ENCODE measurements at places on chromosomes 7 and 10.

GRCh38 chr10:10513067-10513466 is 504.6 kb upstream of the CELF2 start:
- no peak for DNase-seq

GRCh38 chr10:122515588-122516231 is 44.8 kb upstream of the DMBT1 start:
- peak; percentile 55 for DNase-seq

GRCh38 chr10:32403091-32403490 is 42.8 kb upstream of the CCDC7 start:
- no peak for DNase-seq

DNA sequence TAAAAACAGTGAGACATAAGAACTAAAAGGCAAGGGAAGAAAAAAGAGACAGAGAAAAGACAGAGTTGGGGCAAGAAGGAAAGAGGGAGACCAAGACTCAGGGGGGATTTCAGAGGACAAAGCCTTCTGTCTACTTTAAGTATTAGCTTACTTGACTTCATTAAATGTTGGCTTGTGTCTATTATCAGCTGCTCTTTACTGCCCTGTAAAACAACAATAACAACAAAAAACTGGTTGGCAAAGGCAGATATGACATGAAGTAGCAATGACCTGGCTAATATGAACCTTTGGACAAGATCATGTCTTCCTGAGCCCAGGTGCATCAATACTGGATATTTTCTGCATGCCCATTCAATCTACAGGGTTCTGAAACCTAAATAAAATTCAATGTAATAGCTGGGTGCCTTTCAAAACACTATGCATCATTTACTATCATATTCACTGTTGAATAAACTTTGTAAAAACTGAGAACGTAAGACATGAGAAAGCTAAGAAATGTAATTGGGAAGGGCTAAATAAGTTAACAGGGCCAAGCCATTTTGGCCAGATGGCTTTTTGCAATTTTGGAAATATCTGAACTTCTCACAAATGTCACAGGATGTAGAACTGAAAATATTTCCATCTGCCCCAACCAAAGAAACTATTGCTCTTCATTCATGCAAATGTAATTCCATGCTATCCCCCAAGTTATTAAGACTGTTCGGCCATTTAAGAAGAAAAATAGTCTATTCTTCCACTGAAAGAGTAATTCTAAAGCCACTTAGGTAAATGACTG is 49.4 kb downstream of the LRRN3 start:
- no peak for DNase-seq

GRCh38 chr10:103915796-103916195 is 2.2 kb downstream of the STN1 start:
- DNase-seq, result no peak

DNA sequence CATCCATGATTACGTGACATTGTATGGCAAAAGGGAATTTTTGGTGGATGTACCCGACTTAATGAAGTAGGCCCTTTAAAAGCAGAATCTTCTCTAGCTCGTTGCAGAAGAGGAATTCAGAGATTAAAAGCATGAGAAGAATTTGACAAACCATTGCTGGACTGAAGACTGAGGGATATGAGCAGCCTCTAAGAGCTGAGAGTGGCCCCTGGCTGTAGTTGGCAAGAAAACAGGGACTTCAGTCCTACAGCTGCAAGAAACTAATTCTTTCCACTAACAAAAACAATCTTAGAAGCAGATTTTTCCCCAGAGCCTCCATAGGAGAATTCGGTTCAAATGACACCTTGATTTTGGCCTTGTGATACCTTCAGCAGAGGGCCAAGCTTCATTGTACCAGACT is 34.1 kb downstream of the MACC1 start:
- no peak for DNase-seq

- no peak for DNase-seq
These were observed 10.1 kb upstream of the ZNF107 start for GRCh38 chr7:64655811-64656210.

DNA sequence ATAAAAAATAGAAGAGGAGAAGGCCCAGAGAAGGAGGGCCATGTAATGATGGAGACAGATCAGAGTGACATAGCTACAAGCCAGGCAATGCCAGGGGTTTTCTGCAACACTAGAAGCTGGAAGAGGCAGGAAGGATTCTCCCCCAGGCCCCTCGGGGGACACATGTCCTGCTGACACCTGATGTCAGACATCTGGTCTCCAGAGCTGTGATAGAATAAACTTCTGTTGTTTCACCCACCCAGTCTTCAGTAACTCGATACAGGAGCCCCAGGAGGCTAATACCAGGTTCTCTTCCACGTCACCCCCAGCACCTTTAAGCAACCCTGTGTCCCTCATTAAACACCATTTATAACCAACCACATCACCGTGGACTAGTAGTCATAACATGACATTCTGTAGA is 94.9 kb downstream of the TMEM130 start:
- no peak for DNase-seq

DNA sequence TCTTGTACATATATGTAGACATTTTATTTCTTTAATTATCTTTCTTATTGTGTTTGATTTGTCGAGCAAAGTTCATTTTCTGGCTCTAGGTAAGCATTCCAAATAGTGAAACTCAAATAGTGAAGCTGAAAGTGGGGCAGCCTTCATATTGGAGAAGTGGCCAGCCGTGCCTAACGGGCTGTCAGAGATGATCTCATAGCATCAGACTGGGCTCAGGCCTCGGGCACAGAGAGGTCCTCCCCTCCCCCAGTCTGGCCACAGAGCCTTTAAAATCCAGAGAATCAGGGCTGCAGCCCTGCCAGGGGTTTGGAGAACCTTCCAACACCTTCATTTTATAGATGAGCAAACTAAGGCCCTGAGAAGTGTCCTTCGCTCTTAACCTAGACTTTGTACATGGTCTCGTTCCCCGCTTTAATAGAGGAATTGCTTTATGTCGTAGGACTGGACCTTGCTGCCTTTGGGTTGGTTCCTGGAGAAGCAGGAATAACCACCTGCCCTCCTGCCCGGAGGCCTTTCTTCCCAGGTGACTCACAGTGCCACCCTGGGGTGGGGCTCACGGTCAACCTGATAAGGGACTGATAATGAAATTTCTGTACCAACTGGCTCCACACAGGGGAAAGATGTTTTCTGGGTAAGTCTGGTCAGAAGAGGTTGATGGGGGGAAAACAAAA is 7.3 kb downstream of the TSPAN15 start:
- DNase-seq, result no peak

GRCh38 chr10:133336577-133337369 is at the start of gene CALY:
CALY (minus strand) TSS chr10:133336896; CDS start chr10:133328989, 7,907 bp downstream.
- peak; percentile 84 for DNase-seq

GRCh38 chr7:106957766-106958165 is 86.7 kb upstream of the PRKAR2B start:
- no peak for DNase-seq

DNA sequence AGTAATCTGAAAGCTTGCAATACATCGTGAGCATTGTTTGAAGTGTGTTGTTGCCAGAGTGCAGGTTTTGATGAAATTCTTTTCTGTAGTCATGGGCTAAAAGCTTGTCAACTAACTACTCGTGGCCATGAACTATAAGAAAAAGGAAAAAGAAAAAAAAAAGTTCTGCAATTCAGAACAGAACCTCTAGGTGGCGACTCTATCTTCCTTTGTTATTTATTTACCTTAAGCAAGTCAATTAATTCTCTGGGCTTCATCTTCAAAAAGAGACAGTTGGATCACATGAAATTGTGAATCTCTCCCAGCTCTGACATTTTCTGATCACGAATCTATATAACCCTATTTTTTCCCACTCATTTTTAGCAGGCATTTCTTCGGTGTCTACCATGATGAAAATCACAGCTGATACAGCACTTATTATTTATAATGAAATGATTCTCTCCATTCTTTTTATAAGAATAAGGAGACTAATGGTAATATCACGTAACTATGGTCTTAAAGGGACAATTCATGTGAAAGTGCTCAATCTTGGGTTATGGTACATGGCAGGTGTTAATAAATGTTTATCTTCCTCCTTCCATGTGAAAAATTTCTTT is 18.8 kb downstream of the TMEM196 start:
- DNase-seq, result no peak

- no peak for DNase-seq
These were observed 3.8 kb downstream of the LRCH4 start for GRCh38 chr7:100582041-100582579.

GRCh38 chr10:22852712-22853353 is 75.0 kb upstream of the ARMC3 start:
- no peak for DNase-seq
